NCI-H1048 (cell line): ENCODE measurements at places on chromosomes 16 and 17.

DNA sequence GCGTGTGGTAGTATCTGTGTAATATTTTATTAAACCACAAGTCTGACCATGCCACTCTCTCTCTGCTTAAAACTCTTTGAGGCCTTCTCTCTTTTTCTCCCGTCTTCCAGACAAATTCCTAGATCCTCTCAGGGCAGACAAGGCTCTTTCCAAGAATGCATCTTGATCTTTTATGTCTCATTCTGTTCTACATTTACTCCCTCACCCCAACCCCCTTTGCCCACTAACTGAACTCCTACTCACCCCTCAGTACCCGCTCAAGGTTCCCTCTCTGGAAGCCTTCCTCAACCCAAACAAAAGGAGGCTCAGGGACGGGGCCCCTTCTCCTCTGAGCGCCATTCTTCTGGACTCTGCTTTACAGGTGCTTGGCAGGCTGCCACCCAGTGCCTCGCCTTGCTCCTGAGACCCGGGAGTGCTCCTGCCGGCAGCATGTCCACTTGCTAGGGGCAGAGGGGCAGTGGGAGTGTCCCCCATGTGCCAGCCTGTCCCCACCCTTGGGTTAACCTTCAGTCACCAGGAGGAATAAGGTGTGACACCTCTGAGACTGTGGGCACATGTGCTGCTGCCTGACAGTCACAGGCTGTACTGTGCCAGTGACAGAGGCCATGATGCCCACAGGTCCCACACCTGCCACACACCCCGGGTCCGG is 9.2 kb downstream of the SLC13A2 start:
- DNase-seq: no peak

- DNase-seq: no peak
These were observed 24.0 kb upstream of the SLFN5 start for GRCh38 chr17:35218915-35219314.

GRCh38 chr17:69820876-69821473 is 254.1 kb upstream of the KCNJ16 start:
- DNase-seq: no peak

- no peak for DNase-seq
These were observed 42.6 kb upstream of the CDR2 start for GRCh38 chr16:22417019-22417418.

- peak; percentile 21 for DNase-seq
These were observed 1.9 kb upstream of the YBX2 start for GRCh38 chr17:7296189-7296861.

DNA sequence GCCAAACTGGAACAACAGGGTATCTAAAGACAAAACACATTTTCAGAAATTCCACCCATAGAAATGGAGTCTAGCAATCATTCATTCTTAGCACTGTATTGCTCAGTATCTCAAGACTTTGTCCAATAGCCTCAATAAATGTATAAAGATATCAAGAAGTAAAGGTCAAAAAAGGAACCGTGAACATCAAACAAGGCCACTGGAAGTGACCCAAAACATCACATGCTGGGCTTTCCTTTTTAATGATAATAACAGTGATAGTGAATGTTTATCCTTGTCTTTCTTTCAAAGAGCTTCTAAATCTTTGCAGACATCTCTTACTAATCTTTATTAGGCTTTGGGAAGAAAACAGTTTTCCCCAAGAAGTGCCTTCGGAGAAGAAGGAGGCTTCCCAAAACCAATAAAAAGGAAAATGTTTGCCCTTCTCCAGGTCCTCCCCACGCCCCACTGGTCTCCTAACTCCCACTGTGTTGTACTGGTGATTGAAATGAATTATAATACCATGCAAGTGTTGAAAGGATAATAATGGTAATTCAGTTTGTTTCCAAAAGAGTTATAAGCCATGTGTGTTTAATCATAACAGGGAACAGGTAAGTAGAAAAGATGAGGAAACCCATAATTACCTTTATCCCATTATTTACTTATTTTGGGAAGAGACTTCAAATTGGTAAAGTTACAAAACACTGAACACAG is 18.6 kb downstream of the RNF43 start:
- DNase-seq: no peak

- no peak for DNase-seq
These were observed 59.5 kb downstream of the SLFN11 start for GRCh38 chr17:35313875-35314409.
